WERI-Rb-1 (cell line): ENCODE measurements at places on chromosomes 5 and 9.

DNA sequence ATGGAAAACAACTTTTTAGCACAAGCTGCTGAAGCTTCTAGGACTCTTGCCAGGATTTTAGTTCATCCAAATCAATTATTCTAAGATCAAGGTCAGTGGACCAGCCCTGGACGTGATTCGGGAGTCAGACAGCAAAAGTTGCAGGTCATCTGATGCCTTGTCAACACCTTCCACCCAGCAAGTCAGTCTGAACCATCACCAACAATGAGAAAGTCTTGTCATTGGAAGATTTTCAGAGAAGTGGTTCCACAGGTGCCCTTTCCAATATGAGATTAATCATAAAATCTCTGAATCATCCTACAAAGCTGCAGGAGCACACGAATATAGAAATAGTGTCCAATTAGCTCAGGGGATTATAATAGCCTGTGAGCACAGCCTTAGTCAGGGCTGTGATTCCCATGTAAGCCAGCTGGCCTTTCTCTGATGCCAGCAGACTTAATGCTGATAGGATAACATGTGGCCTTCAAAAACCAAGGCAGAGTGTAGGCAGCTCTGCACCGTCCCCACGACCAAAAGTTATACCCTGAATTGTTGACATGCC is 445.0 kb upstream of the TRPC7 start:
- peak; percentile 16 for DNase-seq

DNA sequence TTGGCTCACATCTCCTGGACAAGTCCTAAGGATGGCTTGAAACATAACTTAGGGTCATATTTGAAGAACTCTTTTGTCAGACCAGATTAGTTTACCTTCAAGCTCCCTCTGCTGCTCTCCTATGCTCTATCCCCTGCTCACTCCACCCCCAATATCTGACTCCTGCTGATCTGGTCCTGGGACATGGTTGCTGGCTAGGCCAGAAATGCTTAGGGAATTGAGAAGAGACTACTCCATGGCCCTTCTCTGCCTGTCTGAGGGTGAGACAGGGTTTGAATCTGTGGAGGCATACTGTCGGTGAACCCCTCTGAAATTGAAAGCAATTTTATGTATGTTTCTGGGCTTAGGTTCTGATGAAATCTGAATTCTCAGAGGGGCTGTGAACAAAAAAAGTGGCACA is 3.3 kb downstream of the OTULIN start:
- DNase-seq: no peak

DNA sequence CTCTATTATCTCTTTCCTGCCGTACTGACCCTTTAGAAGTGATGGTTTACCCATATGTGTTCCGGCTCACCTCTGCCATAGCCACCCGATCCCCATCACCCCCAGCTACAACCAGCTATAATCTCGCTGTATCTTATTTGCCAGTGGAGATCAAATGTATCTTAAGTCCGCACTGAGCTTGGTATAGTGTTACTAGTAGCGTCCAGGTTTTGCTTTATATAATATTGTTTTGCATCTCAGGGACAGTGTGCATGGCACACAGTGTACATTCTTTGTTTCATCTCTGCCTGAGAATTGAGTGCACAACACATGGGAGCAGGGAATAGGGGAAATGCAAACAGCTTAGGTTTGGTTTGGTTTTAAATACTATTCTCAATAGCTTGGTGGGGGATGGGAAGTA is 135.8 kb upstream of the SNX2 start:
- no peak for DNase-seq

GRCh38 chr5:146203872-146204192 is 427 bp downstream of the RBM27 start:
- DNase-seq: no peak

DNA sequence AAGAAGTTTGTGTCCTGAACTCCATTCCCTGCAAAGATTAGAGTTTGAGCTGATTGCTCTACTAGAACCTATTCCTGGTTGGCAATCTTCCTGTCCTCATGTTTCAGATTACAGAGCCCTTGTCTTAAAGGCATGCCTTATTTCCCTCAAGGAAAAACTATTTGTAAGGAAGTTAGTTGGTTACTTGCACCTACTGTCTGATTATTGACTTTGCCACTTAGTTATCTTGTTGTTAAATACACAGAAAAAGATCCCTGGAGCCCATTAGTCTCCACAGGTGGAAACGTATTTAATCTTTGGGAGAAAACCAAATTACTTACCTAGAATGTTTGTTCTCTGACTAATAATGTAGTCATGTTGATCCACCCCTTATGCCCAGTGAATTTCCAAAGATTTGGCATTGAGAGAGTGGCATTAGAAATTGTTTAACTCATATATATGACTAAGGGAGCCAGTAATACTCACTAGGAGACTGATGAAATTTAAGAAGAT is 132.3 kb upstream of the ELL2 start:
- DNase-seq: no peak

- DNase-seq: no peak
Measured at GRCh38 chr9:79012561-79012960, 559.2 kb upstream of the TLE4 start.

- DNase-seq: no peak
Measured at GRCh38 chr5:133396814-133397213, 215.5 kb downstream of the FSTL4 start.

DNA sequence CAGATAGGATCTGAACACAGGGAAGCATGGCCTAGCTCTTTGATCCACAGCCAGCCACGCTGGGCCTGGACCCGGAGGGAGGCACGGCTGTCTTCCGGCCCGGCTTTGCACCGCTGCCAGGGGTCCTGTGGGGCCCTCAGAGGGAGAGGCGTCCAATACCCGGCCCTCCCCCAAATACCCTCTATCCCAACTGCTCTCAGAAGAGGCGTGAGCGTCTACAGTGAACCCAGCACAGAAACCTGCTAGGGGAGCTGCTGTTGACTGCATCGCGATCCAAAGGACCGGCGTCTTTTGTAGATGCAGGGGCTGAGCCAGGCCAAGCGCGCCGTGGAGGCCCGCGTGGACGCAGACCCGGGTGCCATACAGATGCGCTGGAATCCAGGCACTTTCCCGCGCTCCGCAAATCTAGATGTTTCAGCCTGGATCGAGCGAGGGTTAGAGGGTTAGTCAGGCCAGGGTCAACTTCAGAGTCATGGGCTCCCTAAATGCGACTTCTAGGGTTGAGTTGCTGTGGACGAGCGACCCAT is 1.1 kb upstream of the TCF7 start:
- no peak for DNase-seq

- DNase-seq: no peak
Measured at GRCh38 chr9:134276453-134277245, 49.6 kb upstream of the RXRA start.

- DNase-seq: no peak
Measured at GRCh38 chr9:89207026-89207425, 28.4 kb upstream of the SHC3 start.

GRCh38 chr5:110356677-110357076 is 369.8 kb downstream of the TMEM232 start:
- no peak for DNase-seq

DNA sequence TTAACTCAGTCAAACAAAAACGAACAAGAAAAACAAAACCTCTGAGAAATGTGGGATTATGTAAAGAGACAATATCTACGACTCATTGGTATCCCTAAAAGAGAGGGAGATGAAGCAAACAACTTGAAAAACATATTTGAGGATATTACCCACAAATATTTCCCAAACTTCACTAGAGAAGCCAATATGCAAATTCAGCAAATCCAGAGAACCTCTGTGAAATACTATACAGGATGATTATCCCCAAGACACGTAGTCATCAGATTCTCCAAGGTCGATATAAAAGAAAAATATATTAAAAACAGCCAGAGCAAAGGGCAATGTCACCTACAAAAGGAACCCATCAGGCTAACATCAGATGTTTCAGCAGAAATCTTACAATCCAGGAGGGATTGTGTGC is 226.1 kb downstream of the CDH12 start:
- DNase-seq: no peak

DNA sequence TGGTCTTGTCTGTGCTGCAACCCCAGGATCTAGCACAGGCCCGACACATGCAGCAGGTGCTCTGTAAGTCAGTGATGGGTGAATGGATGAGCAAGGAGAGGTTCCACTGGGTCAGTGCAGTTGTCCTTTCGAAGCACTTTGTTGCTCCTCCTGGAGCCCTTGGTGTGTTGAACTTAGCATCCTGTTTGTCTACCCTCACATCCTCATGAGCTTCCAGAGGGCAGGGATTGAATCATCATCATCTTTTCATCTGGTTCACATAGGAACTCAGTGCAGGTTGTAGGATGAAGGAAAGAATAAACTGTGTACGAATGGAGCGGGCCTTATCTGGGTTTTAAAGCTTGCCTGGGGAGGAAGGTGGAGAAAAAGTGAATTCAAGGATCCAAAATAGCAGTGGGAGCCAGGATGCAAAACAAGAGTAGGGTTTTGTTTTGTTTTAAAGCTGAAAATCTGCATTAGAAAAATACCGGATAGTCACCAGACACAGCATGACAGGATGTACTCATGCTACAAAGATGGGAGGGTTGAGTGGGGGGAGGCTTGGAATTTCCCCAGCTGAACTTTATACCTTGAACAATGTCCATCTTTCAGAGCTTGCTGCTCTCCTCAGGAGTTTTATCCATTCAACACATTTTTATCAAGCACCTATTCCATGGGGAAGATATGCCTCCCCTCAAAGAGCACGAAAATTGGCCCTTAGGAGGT is 55.8 kb downstream of the PTTG1 start:
- no peak for DNase-seq

DNA sequence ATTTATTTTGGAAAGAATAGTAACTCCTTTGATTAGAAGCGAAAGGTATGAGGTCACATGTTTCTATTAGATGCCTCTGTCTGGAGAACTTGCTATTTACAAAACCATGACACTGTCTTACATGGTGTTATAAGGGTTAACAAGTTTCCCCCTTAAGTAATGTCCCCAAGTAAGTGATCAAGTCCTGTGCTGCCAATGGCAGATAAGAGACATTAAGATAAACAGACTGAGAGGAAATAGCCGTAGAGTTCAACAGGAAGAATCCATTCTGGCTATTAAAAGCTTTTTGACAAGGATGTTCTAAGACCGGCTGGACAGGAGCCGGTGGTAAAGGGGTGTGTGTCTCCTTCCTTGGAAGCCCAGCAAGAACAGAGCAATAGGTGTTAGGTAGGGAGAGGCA is 257.5 kb downstream of the GADD45G start:
- DNase-seq: no peak

- DNase-seq: no peak
Measured at GRCh38 chr5:1946122-1946677, 63.5 kb upstream of the IRX4 start.

DNA sequence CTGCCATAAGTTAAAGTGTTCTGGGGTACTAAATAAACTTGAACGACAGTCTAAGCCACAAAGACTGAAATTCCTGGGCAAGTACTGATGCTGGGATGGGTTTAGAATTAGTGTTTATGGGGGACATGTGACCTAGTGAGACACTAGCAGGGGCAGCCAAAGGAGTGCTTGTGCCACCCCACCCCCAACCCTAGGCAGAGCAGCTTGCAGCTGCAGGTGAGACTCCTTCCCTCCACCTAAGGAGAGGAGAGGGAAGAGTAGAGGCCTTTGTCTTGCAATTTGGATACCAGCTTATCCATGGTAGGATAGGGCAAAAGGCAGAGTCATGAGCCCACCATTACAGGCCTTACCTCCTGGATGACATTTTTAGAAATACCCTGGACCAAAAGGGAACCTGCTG is 28.7 kb upstream of the PDE4D start:
- no peak for DNase-seq

DNA sequence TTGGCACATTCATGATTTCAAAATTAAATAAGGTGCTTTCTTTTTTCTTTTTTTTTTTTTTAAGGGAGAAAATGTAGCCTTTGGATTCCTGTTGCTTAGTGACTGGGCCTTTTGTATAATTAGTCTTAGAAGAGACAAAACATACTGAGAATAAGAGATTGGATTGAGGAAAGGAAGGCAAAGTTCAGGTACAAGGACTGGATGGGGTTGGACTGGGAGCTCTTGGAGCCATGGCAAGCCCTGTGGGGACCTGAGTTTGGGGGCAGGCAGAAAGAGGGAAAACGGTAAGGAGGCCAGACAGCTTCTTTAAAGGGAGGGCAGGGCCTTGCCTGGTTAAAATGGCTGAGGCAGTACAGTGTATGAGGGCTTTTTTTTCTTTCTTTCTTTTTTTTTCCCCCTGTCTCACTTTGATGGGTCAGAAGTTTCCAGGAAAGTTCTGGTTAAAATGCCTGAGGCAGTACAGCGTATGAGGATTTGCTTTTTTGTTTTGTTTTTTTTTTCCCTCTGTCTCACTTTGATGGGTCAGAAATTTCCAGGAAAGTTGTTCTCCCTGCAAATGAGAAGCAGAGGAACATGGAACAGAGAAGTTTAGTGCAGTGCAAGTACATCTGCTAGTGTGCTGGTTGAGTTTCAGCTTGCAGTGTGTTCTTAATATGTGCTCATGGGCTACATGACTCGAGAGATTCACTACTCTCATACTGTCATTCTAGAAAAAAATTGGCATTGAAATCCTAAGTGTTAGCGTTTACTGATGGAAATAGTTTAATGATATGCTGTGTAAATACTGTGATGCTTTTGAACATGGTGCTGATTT is 16.8 kb downstream of the SNX18 start:
- no peak for DNase-seq

- no peak for DNase-seq
Measured at GRCh38 chr9:100012279-100012678, 86.5 kb downstream of the ERP44 start.

GRCh38 chr9:82923092-82923911 is 139.6 kb downstream of the RASEF start:
- peak; percentile 69 for DNase-seq

- no peak for DNase-seq
Measured at GRCh38 chr5:164801910-164802309, 1296.5 kb downstream of the MAT2B start.

GRCh38 chr5:168852329-168852728 is 273.2 kb upstream of the PANK3 start:
- DNase-seq: no peak

- DNase-seq: no peak
Measured at GRCh38 chr5:76383126-76383832, 19.8 kb upstream of the IQGAP2 start.

GRCh38 chr5:15284706-15285105 is 215.3 kb upstream of the FBXL7 start:
- DNase-seq: no peak

DNA sequence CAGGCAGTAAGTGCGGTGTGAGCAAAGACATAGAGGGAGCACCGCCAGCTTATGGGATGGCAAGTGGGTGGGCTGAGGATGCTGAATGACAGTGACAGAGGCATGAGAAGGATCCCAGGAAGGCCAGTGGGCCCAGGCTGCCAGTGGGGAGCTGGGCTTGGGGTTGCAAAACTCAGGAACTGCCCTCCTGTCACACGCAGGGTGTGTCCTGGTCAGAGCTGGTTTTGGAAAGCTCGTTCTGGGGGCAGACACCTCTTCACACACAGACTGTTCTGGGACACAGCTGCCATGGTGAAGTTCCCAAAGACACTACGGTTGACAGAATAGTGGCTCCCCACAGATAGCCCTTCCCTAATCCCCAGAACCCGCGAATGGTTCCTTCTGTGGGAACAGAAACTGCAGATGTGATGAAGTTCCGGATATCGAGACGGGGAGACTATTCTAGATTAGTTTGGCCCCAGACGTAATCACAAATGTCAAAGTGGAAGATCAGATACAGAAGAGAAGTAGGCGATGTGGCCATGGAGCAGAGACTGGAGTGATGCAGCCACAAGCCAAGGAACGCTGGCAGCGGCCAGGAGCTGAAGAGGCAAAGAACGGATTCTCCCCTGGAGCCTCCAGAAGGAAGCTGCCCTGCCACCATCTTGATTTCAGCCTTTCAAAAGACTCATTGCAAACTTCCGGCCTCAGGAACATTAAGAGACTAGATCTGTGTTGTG is 159.0 kb downstream of the COL23A1 start:
- no peak for DNase-seq
